ENCODE measurements at places on chromosomes 5 and 9.

DNA sequence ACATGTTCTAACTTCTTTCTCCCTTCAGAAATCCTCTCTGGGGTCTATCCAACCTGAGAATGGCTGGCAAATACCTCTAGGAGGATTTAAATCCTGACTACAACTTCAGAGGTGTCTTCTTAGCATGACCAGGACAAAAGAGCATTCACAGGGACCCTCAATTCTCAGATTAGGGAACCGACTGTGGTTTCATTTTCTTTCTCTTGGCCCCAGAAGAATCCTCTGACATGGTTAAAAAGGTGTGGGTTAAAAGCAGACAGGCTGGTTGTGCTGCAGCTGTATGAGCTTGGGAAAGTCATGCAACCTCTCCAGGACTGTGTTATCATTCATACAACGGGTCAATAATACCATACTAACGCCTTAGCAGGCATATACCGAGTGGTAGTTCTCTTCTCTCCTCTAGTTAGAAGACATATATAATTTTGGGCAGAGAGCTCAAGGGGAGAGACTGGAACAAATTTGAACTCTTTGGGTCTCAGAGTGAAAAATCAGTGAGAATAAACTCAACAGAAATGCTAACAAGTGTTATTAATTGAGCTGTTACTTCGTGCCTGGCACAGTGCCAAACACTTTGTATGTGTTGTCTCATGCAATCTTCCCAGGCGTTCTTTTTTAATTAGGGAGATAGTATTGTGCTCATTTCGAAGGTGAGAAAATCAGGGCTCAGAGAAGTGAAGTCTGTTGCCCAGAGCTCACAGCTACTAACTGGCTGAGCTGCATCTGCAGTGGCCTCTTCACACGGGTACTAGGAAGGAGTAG, 35.2 kb downstream of the INSYN2B start:
- no peak overlapping the region for H3K27ac ChIP-seq
- peak; percentile 28 for DNase-seq
- no peaks in the 10 kb centered on the region for H3K36me3 ChIP-seq
- H3K4me3 ChIP-seq: no peak overlapping the region
- peaks cover 4% of the 10 kb centered on the region for H3K4me1 ChIP-seq

- no peaks in the 10 kb centered on the region for H3K27me3 ChIP-seq
- no peak overlapping the region for H3K4me3 ChIP-seq
- no peaks in the 10 kb centered on the region for H3K36me3 ChIP-seq
- H3K4me1 ChIP-seq: no peaks in the 10 kb centered on the region
- H3K27ac ChIP-seq: no peak overlapping the region
Observed at GRCh38 chr9:94779693-94780290, 53.3 kb downstream of the AOPEP start.

DNA sequence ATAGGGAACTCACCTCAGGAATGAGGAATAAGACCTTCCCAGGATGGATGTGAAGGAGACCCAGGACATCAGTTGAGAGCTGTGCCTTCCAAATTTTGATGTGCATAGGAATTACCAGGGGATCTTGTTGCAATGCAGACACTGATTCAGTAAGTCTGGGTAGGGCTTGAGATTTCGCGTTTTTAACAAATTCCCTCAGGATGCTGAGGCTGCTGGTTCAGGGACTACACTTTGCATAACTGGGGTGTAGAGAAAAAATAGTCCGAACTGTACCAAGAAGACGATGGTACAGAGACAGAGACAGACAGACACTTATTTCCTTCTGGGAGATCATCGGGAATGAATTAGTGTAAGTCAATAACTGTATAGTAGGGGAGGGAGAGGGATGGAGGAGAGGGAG, 82.3 kb upstream of the FREM1 start:
- no peaks in the 10 kb centered on the region for H3K27me3 ChIP-seq
- no peak overlapping the region for H3K4me3 ChIP-seq
- peaks cover 6% of the 10 kb centered on the region for H3K4me1 ChIP-seq
- no peaks in the 10 kb centered on the region for H3K36me3 ChIP-seq
- H3K27ac ChIP-seq: no peak overlapping the region
- DNase-seq: no peak

GRCh38 chr9:124279531-124280175, 21.9 kb downstream of the NEK6 start:
- H3K4me3 ChIP-seq: no peak overlapping the region
- no peaks in the 10 kb centered on the region for H3K27me3 ChIP-seq
- DNase-seq: no peak
- no peaks in the 10 kb centered on the region for H3K36me3 ChIP-seq

- H3K27ac ChIP-seq: no peak overlapping the region
- H3K4me1 ChIP-seq: no peaks in the 10 kb centered on the region
- no peaks in the 10 kb centered on the region for H3K36me3 ChIP-seq
- no peaks in the 10 kb centered on the region for H3K27me3 ChIP-seq
- H3K4me3 ChIP-seq: no peak overlapping the region
- DNase-seq: peak; percentile 18
Observed at GRCh38 chr5:59218424-59219045, 635.7 kb downstream of the RAB3C start.

- no peak for DNase-seq
- no peaks in the 10 kb centered on the region for H3K4me1 ChIP-seq
- no peak overlapping the region for H3K4me3 ChIP-seq
- H3K27ac ChIP-seq: no peak overlapping the region
Observed at GRCh38 chr5:38932854-38933408, 87.1 kb downstream of the OSMR start.

Measured in mesendoderm (in vitro differentiated cells).